ENCODE measurements at places on chromosomes 13 and 19. TPM values are rescaled to one million over a fixed set of nuclear protein-coding genes. Genes with fewer than 3 reads are reported as not detected.

DNA sequence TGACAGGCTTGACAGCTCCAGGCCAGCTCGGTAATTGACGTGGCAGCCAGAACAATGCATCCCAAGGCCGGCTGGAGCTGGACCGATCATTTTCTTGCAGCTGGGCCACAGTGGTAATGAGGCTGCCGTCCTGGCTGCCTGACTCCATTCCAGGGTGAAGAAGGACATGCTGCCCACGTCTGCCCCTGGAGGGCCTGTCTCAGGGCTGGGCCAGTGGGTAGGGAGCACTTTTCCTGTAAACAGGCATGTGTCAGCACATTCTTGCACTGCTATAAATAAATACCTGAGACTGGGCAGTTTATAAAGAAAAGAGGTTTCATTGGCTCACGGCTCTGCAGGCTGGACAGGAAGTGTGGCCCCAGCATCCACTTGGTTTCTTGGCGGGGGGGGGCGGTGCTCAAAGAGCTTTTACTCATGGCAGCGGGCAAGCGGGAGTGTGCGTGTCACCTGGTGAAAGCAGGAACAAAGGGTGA is 38.1 kb upstream of the KCTD15 start:
- H3K4me1 ChIP-seq = no peaks in the 10 kb centered on the region
- DNase-seq = no peak
- H3K36me3 ChIP-seq = no peaks in the 10 kb centered on the region
- H3K27ac ChIP-seq = no peak overlapping the region

GRCh38 chr13:88124142-88124541 is 453.0 kb downstream of the SLITRK5 start:
- no peaks in the 10 kb centered on the region for H3K36me3 ChIP-seq

GRCh38 chr13:89468081-89468480 is 1796.9 kb downstream of the SLITRK5 start:
- H3K36me3 ChIP-seq = no peaks in the 10 kb centered on the region
- H3K27me3 ChIP-seq = no peaks in the 10 kb centered on the region
- no peak overlapping the region for H3K27ac ChIP-seq
- H3K4me3 ChIP-seq = no peak overlapping the region
- H3K4me1 ChIP-seq = no peaks in the 10 kb centered on the region
- no peak for DNase-seq

STOML3 gene
- not detected for polyA plus RNA-seq

MYPOP gene
- polyA plus RNA-seq = 0.81 TPM

Measured in fibroblast of lung (primary cell).